Amniotic stem cell (primary cell): ENCODE measurements at places on chromosomes 3 and 15.

DNA sequence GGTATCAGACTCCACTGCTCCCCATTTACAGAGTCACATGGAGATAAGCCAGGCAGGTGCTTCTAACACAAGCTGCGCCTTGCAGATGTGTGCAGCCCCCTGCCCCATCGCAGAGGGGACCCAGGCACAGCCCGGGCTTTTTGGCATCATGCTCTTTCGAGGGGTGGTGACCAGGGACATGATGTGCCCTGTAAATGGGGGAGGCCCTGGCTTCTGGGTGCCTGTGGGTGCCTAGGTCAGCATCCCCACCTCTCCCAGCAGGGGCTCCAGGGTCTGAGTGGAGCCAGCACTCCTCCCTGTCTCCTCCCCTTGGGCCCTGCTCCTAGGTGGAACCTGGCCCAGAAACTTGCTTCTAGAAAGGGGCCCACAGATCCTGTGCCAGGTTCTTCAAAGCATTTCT is 15.2 kb downstream of the TRPM1 start:
- no peak for DNase-seq

- no peak for DNase-seq
These were observed 6.8 kb downstream of the ABHD2 start for GRCh38 chr15:89095073-89095472.

GRCh38 chr3:121508389-121508788 is 37.4 kb downstream of the POLQ start:
- DNase-seq: no peak

DNA sequence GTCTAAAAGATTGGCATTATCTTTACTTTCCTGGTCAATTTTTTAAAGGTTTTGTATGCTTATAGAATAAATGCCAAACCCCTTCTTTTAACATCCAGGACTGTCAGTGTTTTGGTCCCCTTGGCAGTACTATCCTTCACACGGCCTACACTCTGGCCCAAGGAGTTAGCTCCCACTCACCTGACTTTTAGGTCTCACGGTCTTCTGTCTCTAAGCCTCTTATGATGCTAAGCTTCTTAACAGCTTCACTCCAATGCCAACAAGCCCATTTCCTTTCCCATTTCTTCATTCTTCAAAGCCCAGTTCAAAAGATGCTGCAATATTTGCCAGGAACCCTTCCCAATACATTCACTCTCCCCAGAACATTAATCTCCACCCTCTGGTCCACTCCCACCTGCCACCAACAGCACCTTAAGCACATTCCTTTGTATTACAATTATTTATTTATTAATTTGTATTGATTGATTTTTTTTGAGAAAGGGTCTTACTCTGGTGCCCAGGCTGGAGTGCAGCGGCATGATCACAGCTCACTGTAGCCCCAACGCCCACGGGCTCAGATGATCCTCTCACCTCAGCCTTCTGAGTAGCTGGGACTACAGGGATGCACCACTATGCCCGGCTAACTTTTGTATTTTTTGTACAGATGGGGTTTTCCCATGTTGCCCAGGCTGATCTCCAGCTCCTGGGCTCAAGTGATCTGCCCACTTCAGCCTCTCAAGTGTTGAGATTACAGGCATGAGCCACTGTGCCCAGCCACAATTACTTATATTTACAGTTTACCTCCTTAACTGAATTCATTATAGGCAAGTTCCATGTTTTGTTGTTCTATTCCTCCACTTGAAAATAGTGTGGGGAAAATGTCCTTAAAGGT is 27.8 kb downstream of the IFT80 start:
- DNase-seq: no peak

DNA sequence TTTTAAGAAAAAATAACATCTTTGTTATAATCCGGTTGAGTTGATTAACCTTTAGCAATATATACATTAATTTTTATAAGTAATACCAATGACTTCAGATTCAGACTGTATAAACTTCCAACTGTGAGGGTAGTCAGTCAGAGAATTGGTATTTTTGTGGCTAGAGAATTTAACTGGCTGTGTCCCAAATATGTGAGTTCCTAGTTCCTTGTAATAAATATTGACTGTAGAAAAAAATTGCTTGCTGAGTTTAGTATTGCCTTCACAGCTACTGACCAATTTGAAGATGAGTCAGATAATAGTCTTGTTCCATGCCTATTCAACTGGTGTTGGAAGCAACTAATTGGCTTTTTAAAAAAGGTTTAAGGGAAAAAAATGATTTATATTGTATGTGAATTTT is 210.8 kb downstream of the GAP43 start:
- DNase-seq: no peak

- no peak for DNase-seq
These were observed 12.1 kb upstream of the TEX9 start for GRCh38 chr15:56353119-56353518.

- no peak for DNase-seq
These were observed 3.9 kb downstream of the LXN start for GRCh38 chr3:158668506-158668905.

DNA sequence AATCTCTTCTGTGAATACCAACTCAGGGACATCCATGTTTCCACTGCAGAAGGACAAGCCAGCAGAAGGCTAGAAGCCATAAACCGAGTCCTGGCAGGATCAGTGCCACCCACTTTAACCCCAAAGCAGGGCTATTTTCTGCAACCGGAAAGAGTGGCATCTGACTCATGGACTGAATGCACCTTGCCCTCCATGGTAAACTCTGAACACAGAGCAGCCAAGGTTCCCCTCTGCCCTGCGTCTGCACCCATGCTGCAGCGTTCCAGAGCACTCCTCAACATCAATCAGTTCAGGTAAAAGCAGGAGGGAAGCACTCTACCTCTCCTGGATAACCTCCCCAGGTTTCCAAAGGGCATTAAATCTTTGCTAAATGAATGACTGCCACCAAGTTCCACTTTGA is 801 bp upstream of the NGRN start:
- DNase-seq: no peak

DNA sequence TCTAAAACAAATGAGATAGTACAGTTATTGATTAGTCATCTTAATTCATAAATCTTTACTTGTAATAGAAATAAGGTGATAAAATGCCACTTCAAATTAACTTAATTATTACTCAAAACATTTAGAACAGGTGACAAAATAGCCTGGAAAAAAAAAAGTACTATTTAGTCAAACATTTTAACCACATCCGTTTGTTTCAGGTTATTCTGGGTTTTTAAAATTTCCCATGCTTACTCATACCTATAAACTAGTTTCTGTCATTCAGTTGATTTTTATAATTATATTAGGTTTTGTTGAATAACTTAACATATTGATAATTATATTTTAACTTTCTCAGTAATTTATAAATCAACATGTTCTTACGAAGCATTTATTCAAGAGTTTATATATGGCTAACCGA is 483.0 kb downstream of the ROBO1 start:
- DNase-seq: no peak

DNA sequence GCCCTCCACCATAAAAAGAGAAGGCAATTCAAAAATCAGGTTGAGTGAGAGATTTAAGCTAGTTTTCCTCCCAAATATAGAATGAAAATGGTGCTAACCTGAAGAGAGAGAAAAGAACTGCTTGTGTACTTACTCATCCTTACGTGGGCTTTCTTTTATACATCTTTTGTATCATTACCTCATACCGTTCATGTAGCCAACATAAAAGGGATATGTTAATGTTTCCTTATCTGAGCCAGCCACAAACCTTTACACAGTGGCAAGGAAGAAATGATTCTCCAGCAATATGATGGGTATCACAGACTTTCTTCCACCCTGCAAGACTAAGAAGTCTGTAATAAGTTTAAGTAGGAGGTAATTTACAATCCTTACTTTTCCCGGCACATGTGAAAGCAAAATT is 600.8 kb upstream of the ZNF385D start:
- DNase-seq: no peak

DNA sequence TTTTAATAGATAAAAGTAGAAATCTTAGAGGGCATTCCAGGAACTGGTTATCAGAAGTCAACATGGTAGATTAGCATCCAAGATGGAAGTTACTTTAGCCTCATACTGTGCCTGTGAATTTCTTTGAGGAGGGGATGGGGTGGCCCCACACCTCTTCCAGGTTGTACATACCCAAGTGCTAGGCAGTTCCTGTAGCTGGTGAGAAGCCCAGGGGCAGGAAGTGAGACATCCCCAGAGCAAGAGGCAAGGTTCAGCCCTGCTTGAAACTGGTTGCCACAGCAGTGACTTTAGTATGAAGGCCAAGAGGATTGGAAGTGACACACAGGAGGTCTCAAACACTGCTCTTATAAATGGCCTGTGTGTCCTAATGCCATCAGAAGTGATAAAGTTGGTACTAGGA is 11.9 kb downstream of the GTPBP8 start:
- DNase-seq: no peak

- DNase-seq: no peak
These were observed 70.4 kb downstream of the RGMA start for GRCh38 chr15:93018574-93018973.

GRCh38 chr15:69058830-69059556 is 44.5 kb downstream of the NOX5 start:
- DNase-seq: peak; percentile 80

DNA sequence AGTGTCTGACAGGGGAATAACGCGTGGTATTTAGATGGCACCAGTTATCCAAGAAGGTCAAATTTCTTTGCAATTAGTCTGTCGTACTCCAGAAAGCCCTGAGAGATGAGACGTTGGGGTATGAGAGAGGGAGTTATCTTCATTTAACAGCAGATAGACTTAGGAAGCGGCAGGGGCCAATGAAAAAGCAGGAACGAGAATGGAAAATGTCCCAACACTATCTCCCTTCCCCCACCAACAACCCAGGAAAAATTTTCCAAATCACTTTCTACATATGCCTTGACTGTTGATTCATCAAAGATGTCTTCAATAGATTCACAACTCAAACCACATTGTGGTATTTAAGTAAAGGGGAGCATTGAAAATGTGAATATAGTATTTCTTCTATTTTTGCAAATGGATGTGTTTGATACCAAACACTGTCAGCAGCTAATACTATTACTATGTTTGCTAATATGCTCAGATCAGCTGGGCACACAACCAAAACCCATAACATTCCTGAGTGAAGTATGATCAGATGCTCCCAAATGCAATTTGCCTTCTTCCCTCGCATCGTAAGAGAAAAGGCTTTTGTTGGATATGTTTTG is 13.3 kb upstream of the GREM1 start:
- DNase-seq: no peak

- DNase-seq: no peak
These were observed 360.1 kb upstream of the GOLIM4 start for GRCh38 chr3:168455814-168456213.

- no peak for DNase-seq
These were observed 25.3 kb upstream of the TM4SF4 start for GRCh38 chr3:149449182-149449581.

DNA sequence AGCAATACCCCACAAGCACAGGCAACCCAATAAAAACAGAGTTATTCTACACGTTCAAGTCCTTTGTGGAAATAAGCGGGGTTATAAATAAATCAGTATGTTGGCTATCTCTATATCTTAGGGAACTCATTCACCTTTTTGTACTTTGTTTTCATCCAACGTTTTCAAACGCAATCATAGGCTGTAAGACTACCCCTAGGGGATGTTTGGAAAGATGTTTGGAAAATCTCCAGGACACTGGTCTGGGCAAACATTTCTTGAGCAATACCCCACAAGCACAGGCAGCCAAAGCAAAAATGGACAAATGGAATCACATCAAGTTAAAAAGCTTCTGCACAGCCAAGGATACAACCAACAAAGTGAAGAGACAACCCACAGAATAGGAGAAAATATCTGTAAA is 70.1 kb downstream of the CLDN11 start:
- no peak for DNase-seq

DNA sequence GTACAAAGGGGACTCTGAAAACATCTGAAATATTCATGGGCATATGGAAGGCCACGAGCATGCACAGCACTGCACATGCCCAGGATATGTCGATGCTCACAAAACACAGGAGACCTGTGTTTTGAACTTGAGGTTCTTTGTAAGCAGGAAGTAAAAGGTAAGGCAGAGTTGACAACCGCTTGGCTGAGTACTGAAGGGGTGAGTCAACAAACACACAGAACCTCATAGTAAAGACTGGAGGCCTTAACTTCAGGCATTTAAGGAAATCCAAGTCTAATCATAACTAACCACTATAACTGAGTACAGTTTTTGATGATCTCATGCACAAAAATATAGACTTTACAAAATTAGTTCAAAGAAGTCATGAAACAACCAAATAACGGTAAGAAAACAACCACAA is 80.6 kb downstream of the MYO9A start:
- no peak for DNase-seq

- no peak for DNase-seq
These were observed 14.1 kb downstream of the PTPN23 start for GRCh38 chr3:47394881-47395280.

DNA sequence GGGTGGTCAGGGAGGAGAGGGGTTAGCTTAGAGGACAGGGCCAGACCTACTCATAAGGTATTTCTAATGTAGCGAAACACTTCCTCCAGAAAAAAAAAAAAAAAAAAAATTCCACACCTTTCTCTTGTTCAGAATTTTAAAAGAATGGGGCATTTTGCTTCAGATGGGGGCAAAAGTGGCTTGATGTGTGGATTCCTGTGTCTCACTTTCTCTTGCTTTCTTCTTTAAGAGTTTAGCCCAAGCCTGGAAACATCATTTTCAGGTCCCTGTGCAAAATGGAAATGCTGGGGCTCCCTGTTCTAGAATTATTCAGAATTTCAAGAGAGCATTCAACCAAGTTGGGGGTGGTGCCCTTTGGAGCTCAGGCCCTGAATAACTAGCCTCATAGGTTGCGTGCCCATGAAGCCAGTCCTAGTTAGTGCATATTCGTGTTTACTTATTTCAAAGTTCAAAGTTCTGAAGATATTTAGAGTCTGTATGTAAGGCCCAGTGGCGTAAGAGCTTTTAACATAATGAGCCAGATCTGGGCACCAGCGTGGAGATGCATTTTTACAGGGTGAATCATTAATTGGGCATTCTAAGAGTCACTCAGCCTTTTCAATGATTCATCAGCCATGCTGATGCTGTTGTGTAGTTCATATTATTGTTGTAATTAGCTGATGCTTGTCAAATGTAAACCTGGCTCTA is 104.5 kb downstream of the RPLP1 start:
- DNase-seq: peak; percentile 92

DNA sequence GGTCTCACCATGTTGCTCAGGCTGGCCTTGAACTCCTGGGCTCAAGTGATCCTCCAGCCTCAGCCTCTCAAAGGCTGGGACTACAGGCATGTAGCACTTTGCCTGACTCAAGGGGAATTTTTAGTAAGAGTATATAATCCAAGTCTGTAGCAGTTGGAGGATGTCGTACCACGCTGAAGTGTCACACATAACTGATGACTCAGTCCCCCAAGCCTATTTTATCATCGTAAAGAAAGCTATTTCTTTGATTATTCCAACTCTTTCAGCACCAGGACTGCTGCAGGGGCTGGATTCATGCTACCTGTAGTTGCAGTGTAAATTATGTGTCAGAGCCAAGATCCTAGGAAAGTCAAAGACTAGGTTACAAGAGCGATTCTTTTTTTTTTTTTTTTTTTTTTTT is 1.4 kb upstream of the PRKCI start:
- no peak for DNase-seq

DNA sequence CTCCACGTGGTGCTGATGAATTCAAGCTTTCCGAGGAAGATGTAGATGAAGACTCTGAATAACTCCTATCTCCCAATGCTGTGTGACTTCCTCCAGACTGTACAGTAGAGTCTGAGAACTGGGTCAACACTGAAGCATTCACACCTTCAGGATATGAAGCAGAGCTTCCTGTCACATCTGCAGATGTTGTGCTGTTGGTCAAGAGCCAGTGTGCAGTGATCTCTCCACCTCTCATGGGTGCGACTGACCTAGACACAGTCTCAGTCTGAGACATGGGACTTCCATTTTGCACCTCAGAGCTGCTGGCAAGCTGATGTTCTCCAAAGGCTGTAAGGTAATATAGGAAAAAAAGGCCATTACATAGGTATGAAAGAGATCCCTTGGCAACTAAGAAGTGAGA is 36.5 kb downstream of the HEG1 start:
- no peak for DNase-seq
